ENCODE measurements at places on chromosomes 2 and 18.

DNA sequence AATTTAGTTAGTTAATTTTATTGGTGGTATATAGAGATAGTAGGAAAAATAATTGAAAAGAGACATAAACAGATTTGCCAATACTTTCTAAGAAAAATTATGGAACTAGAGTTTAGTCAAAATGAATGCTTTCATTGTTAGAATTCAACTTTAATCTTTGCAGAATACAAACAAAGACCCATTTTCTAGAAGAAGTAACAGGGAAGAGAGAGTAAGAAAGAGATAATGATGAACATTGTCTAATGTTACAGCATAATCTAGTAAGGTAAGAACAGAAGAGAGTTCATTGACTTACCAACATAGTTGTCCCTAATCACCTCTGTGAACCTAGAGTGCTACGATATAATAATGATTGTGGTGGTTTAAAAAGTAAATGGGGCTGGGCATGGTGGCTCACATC lies 23.7 kb downstream of the SCN1A start:
- DNase-seq = no peak

DNA sequence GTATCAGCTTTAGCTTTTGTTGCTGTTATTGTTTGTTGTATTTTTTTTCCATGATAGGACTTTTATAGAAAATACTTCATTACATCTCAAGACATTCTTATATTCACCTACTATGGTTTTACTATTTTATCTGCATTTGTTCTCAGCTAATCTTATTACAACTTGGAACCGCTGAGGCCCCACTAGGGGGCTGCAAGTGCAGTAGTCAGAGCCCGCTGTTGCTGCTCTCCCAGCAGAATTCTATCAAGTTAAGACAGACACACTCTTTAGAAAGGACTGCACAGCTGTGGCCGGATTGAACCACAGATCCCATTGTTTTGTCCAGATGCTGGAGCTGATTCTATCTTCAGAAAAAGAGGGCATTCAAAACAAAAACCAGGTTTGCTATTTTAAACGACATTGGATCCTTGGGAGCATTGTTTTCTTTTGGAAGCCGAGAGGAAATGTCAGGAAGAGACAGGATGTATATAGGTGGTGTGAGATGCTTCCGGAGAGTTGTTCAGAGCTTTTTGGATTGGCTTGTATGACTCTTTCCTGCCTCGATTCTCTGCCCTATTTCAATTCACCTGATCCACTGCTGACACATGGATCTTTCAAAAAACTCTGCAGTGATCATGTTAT lies 105.7 kb upstream of the GAREM1 start:
- DNase-seq = no peak

GRCh38 chr2:222862909-222863544 lies 2.2 kb downstream of the ACSL3 start:
- DNase-seq = no peak

DNA sequence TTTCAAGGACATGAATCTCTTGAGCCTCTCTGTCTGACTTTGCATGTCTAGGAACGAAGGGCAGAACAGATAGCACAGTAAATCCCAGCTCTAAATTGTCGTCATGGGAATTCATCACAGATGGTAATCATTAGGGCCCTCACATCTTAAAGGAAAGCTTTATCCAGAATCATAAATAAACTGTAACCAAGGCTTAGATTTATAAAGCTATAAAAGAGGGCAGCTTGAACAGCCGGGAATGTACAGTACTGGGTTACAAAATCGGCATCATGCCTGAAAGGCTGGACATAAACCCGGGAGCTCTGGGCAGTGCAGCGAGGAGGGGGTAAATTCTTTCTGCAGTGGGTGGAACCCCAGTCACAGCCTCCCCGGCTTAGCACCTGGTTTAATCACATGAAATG lies 144.4 kb downstream of the GFPT1 start:
- DNase-seq = no peak

DNA sequence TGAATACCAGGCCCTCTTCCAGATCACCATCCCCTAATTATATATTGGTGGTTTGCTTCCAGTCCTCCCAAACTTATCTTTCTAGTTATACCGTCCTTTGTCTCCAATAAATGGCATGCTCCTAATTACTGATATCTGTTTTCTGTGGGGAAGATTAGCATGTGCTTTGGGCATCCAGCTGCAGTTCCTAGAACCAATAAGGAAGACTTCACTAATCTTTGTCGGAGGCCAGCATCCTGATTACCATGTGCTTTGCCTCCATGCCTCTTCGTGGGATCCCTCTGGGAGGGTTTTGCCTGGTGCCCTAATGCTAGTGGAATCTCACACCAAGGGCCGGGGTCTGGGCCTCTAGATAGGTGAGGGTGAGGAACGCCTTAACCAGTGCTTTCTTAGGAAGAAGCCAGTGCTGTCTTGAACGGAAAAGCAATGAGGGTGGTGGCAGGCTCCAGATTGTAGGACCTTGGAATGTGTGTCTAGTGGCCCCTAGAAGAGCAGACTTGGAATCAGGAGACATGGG lies 47.7 kb downstream of the ACKR3 start:
- no peak for DNase-seq

GRCh38 chr2:19026261-19026660 lies 332.2 kb downstream of the OSR1 start:
- no peak for DNase-seq

DNA sequence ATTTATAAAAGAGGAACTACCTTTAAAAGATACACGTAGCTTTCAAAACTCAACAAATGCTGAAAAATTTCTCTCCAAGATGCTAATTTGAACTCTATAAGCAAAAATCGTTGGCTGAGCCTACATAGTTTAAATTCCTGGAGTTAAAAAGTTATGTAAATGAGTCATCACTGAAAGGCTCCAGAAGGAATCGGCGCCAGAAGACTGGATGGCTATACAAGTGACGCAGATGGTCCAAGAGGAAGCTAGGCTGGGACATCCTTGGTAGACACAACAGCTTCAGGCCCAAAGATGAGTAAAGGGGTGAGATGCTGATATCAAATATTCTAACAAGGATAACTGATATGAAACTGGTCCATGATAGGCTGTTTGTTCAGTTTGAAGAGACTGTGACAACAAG lies 22.8 kb upstream of the DNAH6 start:
- DNase-seq = no peak

DNA sequence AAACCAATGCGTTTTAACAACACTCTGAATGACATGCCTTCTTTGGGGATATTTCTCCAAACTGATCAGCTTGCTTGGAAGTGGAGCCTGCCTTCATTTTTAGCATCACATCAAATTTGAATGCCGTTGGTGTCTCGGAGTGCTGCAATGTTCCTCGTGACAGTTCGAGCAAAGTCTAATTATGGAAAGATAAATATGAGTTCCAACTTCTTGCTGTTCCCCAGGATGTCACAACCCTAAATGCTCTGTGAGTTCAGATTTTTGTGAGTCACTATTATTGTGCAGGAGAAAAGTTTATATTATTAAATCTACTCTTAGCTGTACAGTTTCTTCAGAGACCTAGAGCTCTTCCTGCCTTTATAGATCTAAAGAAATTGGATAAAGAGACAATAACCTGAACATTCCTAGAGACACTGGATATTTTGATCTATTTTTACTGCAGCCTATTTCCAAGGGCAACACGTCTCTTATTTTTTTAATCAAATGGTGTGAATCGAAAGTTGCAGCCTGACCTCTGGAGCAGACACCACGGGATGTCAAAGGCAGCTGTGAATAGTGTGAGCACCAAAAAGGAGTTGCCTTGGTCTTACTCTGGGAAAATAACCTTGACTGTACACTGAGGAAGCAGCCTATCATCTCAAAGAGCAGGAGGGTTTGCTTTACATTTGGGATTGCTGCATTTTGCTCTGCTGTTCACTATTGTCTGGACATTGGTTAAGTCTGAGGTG lies 330.1 kb downstream of the TDRD15 start:
- no peak for DNase-seq

DNA sequence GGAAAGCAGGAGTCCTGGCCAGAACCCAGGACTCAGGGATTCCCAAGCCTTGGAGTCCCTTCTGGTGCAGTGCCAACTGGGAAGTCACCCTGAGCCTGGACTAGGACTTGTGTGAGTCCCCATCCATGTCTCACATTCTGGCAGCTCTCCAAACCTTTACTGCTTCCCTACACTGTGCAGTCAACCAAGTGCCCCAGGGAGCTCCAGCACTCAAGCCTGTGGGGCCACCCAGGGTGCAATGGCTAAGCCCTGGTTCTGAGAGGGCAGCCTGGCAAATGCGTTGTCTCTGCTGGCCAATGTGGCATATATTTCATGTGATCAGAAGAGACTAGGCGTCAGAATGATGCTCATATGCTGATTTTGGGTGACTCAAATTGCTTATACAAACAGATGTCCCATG lies 223.4 kb downstream of the SP3 start:
- no peak for DNase-seq

- no peak for DNase-seq
Observed at GRCh38 chr2:74552914-74553811, 579 bp downstream of the LOXL3 start.

GRCh38 chr2:227888289-227888688 lies 16.9 kb downstream of the DAW1 start:
- DNase-seq = no peak

DNA sequence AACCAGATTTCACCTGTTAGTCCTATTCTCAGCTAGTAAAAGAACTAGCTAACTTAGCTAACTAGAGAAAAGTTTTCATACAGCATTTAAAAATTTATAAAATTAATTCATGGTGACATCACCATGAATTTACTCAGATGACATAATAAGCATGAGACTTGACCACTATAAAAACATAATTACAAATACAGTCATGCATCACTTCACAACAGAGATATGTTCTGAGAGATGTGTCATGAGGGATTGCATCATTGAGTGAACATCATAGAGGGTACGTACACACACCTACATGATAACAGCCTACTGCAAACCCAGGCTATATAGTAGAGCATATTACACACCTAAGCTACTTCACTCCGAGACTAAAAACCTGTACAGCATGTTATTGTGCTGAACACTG lies 481.3 kb upstream of the CHAC2 start:
- no peak for DNase-seq

- DNase-seq = no peak
Observed at GRCh38 chr2:11633923-11634478, 36.0 kb downstream of the NTSR2 start.

DNA sequence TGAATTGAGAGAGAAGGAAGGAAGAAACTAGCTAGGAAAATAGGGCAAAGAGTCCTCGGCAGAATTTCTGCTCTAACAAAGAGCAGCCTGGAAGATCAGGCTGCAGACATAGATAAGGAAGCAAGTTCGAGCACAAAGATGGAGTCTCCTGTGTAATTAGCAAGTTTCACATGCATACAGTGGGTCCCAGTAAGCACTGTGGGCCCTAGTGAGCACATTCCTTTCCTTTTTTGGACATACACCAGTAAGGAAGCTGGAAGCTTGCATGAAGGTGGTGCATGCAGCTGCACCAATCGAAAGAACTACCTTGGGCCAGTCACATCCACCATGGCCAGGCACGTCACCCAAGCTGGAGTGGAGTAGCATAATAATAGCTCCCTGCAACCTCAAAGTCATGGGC lies 109.7 kb downstream of the NOL4 start:
- no peak for DNase-seq

DNA sequence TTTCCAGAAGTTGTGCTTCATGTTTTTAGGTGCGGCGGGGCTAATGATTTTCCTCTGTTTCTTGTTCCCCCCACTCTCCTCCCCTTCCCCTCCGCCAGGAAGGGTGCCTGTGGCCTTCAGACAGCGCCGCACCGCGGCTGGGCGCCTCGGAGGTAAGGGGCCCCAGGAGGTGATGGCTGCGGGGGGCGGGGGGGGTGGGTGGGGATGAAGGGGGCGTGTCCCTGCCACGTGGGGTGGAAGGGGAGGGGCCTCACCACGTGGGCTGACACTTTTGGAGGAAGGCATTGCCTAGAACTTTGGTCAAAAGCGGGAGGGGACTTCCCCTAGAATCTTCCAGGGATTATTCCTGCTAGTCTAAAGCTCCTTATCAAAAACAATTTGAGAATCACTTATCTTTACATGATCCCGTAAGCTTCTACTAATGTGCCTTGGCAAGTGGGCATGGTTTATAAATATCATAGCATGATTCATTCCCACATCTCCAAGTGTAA lies 83.1 kb downstream of the FAM210A start:
- DNase-seq = no peak

GRCh38 chr2:232341739-232342126 lies 36.8 kb upstream of the ALPP start:
- no peak for DNase-seq

- no peak for DNase-seq
Observed at GRCh38 chr18:37484983-37485834, 80.4 kb downstream of the CELF4 start.

DNA sequence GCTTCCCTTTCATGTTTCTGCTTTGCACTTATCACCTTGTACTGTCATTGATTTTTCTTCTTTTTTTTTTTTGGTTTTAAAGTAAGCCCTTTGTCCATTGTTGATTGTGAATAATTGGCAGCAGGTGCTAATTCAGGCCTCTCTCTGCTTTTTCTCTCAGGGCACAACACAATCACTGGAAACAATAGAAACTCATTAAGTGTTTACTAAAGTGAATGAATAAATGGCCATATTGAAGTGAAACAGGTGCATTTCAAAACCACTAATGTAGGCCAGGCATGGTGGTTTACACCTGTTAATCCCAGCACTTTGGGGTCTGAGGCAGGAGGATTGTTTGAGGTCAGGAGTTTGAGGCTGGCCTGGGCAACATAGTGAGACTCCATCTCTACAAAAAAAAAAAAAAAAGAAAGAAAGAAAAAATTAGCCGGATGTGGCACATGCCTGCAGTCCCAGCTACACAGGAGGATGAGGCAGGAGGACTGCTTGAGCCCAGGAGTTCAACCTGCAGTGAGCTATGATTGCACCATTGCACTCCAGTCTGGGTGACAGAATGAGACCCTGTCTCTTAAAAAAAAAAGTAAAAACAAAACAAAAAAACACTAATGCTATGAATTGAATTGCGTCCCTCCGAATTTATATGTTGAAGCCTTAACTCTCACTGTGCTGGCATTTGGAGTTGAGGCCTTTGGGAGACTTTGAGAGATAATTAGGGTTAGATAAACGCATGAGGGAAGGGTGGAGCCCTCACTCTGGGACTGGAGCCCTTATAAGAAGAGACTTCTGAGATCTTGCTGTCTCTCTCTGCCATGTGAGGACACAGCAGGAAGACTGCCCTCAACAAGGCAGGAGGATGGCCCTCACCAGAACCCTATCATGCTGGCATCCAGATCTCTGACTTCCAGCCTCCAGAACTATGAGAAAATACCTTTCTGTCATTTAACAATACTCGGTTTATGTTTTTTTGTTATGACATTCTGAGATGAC lies 19.9 kb downstream of the SLC38A11 start:
- DNase-seq = no peak
